ENCODE measurements at places on chromosomes 7 and 10.

- no peak for DNase-seq
These were observed 70.3 kb downstream of the ABI1 start for GRCh38 chr10:26790221-26790995.

DNA sequence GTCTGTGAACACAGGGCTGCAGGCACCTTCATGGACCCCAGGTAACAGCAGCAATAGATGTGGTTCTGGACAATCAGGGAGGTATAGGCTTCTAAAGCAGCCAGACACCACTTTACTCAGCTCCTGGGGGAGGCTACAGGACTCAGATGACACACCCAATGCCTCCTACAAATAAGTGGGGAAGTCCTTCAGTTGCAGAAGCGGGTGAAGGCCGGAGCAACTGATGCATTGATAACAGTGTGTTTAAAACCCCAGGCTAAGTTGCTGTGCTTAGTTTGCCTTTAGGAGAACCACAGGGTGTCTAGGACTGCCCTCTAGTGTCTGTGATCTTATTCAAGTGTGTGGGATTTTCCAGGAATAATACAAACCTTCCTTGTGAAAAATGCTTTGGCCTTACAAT lies 5.9 kb upstream of the ITGA8 start:
- no peak for DNase-seq

- no peak for DNase-seq
These were observed 37.7 kb upstream of the ITPRID1 start for GRCh38 chr7:31476073-31476745.

DNA sequence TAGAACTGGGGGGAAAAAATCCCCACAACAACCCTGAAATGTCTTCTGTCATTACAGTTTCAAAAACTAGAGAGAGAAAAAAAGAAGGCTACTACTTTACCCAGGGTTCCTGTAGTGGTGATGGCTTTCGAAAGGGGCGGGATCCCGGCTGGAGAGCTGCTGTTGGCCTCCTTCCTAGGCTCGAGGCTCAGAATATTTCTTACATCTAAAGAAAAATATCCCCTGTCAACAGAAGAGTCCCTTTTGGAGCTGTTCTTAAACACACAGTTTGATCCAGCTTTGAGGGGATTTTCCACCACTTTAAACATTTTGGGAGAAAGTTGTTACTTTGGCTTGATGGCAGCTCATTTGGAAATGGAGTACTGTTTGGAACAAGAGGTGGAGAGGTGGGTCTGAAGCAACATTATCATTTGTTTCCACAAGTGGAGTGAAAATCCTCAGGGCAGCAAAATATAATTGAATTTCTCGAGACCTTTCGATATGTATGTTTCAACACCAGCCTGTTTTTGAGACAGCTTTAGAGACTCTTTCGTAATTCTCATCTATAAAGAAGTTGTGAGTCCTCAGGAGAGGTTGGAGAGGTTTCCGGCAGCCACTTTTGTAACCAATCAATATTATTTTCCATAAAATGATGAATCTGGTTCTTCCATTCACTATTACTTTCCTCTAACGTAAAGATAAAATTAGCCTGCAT lies 5.1 kb downstream of the HOXA13 start:
- no peak for DNase-seq

GRCh38 chr10:6671976-6672375 lies 91.9 kb upstream of the PRKCQ start:
- DNase-seq, result no peak

DNA sequence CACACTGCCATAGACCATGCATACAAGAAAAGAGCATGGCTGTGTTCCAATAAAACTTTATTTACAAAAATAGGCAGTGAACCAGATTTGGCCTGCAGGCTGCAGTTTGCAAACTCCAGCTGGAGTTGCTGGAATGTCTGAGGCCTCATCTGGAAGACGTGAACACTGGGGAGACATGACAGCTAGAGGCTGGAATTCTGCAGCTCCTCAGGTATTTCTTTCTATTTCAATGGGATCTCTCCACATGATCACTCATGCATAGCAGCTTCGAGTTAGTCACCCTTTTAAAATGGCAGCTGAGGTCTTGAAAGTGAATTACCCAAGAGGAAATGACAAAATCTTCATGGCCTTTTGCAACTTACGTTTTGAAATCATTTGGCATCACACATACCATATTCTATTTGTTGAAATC lies 52.6 kb upstream of the BET1 start:
- DNase-seq, result no peak

DNA sequence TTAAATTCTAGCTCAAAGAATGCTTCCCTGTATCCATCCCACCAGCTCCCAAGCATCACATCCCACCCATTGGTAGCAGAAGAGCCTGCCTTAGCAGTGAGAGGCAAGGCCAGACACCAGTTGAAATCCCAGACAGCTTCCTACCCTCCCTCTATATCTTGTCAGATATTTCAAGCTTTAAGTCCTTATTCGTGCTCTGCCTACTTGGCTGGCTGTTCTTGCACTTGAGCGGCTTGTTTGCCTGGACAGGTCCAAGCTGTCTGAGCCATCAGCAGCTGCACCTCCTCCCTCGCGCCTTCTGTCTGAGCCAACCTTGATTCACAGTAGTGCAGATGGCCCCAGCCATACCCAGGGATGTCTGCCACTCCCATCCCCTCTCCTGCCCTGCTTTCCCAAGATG lies 16.4 kb downstream of the LRRC4 start:
- no peak for DNase-seq

- no peak for DNase-seq
These were observed 6.7 kb downstream of the SKIDA1 start for GRCh38 chr10:21518641-21519396.

DNA sequence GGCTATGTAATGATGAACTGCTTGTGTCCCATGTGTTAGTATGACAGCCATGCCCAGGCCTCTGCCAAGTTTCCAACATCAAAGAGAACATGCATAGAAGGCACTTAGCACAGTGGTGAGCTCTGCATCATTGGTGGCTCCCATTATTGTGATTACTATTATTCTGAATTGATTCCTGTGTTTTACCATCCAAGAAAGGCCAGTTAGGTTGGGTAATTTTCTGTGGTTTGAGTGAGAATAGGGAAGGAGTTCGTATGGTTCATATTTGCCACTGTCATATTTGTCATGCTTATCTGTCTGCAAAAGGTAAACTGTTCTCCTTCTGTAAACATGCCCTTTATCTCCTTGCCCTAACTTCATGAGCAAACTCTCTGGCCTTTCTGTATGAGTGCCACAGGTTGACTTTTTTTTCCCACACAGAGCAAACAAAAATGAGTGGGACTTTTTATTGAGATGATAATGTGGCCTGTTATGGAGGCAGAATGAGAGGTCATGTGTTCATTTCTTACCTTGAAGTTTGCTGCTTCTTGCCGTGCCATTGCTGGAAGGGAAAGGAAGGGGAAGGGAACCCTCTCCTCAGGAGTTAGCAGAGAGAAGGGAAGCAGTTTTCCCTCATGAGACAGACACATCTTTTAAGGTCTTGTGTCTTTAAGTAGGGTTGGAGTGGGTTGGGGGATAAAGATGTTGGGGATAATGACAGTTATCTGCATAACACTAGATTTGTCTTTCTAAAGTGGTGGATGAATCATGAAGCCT lies 301.9 kb downstream of the LRMDA start:
- DNase-seq, result no peak

DNA sequence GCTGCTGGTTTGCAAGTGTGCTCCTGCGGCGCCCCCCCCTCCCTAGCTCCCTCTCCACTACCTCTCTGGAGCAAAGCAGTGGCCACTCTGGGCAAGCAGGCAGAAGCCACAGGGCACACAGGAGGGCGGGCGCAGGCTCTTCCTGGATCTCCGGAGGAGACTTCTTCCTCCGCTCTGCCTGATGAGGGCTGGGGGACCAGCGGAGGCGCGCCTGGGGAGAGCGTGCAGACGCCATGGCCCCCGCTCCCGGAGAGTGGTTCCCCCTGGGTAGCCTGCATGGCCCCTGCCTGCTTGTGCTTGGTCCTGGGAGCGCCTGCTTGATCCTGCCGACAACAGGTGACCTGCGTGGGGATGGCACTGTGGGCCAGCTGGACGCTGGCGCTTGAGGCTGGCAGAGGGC lies 29.0 kb downstream of the ANKMY2 start:
- DNase-seq, result no peak

DNA sequence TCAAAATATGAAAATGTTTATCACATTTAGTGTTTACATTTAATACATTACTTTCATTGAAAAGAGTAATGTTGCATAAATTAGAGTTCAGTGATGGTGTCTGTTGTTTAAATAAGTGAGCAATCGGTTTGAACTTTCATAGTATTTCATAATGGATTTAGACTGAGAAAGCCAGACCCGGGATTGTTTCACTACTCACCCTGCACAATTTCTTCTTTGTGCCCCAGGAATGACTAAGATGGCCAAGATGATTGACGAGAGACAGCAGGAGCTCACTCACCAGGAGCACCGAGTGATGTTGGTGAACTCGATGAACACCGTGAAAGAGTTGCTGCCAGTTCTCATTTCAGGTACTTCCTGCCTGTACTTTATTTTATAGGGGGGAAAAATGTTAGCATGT lies 74.6 kb downstream of the VCL start:
- no peak for DNase-seq

GRCh38 chr7:150686030-150686631 lies 625 bp downstream of the GIMAP2 start:
- DNase-seq, result no peak

GRCh38 chr10:80136134-80136571 lies 3.6 kb downstream of the PLAC9 start:
- DNase-seq, result no peak

DNA sequence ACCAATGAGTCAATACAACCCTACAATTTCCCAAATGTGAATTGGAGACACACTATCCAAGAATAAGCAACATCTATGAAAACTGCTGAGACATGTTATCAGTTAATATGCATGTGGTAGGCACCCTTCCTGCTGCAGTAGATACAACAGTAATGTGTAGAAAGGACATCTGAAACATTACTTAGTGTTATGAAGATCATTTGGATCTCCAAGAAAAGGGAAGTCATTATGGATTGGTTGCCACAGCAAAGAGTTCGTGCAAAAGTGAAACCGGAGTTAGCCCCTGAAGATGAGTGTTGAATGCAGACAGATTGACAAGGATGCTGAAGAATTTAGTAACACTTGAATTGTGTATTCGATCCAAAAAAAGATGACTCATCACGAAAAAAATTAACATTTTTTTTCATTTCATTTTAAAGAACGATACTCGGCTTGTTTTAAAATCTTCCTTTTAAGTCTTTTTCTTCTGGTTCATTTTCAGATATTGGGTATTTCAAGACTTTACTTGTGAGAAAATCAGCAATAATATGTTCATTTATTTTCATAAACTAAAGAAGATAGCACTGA lies 322.4 kb upstream of the KLF6 start:
- DNase-seq, result no peak

GRCh38 chr10:77784856-77785255 lies 141.7 kb downstream of the DLG5 start:
- DNase-seq, result no peak

GRCh38 chr10:77622889-77623291 lies 14.7 kb downstream of the KCNMA1 start:
- DNase-seq, result no peak

DNA sequence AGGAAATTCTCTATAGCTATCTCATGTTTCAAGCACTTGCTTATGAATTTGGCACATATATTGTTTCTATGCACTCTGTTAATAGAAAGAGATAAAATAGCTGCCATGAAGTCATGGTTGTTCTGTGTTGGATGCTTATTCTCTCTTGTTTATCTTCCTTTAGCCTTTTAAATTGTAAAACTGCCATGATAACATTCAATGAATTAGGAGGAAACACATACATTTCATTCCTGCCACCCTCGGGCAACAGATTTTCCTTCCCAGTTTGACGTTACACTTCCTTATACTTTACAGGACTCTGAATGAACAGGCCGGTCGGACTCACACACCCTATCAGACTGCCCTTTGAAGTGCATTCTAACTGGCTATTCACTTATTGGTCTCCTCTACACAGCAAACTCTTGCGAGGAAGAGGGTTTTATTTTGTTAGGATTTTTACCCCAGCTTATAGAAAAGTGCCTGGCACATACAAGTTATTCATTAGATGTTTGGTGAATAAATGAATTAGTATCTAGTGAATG lies 65.7 kb upstream of the FERD3L start:
- DNase-seq, result no peak

- no peak for DNase-seq
These were observed 746 bp upstream of the MRPS16 start for GRCh38 chr10:73253225-73253555.

DNA sequence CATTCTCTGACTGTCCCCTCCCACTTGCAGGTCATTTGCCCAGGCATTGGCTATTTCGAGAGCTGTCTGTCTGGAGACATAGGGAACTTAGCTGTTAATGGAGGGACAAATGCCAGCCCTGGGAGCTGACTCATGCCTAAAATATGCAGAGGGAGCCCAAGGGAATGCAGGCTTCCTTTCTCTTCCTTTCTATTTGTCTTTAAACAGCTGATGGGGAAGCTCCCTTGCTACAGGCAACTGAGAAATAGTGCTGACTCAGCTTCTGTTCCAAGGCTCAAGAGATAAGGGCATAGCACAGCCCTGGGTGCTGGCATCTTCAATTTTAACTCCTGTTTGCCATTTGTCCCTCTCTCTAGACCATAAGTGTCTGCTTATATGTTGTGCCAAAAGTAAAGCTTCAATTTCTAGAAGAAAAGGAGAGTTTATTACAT lies 82.7 kb upstream of the C1GALT1 start:
- DNase-seq, result no peak

DNA sequence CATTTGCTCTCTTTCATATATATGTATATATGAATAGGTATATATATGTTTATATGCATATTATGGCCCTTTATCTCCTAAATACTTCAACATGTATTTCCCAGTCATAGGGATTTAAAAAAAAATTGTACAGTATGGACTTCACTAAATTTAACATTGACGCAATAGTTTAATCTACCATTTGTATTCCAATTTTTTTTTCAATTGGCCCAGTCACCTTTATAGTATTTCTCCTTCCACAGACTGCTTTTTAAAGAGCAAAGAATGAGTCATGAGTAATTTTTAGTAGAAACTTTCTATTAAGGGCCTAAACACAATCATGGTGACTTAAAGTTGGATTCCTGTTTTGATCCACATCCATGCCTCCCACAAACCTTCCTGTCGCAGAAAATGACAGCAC lies 20.5 kb downstream of the CCSER2 start:
- DNase-seq, result no peak

DNA sequence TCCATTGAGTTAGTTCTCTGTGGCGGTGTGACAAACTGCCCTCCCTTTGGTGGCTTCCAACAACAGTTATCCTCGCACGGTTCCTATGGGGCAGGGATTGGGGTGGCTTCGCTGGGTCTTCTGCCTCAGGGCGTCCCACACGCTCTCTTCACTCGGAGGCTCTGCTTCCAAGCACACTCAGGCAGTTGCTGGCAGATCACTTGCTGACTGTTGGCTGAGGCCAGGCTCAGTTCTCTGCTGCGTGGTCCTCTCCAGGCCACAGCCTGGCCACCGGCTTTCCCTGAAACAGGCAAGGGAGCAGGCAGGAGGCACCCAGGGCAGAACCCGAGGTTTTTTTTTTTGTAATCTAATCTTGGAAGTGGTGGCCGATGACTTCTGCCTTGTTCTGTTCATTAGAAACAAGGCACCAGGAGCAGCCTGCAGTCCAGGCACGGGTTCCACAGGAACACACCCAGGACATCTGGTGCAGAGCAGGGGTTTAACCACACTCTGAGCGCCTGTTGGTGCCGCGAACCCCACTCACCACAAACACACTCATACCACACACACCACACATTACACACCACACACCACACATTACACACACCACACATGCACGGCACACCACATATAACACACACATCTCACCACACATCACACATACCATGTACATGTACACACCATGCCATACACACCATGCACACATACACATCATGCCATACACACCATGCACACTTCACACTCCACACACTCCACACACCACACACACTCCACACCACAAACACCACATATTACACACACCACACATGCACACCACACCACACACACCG lies 112.2 kb downstream of the PTPN20 start:
- no peak for DNase-seq
